ENCODE measurements at places on chromosomes 13 and 19. TPM values are rescaled to one million over a fixed set of nuclear protein-coding genes. Genes with fewer than 3 reads are reported as not detected.

GRCh38 chr19:23436944-23437343 is 41.7 kb upstream of the ZNF91 start:
- DNase-seq: no peak

DNA sequence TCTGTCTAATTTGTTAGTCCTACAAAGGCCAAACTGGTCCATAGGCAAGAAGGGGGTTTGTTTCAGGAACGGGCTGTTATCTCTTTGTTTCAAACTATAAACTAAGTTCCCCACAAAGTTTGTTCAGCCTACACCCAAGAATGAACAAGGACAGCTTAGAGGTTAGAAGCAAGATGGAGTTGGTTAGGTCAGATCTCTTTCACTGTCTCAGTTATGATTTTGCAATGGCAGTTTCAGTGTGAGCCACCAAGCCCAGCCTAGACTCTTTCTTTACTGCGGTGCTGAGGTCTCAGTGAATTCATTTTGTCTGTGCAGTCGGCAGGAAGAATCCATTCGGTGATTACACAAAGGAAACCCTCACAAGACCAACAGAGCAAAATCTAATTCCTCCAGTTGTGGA is 56.6 kb upstream of the ABCC4 start:
- DNase-seq: no peak

DNA sequence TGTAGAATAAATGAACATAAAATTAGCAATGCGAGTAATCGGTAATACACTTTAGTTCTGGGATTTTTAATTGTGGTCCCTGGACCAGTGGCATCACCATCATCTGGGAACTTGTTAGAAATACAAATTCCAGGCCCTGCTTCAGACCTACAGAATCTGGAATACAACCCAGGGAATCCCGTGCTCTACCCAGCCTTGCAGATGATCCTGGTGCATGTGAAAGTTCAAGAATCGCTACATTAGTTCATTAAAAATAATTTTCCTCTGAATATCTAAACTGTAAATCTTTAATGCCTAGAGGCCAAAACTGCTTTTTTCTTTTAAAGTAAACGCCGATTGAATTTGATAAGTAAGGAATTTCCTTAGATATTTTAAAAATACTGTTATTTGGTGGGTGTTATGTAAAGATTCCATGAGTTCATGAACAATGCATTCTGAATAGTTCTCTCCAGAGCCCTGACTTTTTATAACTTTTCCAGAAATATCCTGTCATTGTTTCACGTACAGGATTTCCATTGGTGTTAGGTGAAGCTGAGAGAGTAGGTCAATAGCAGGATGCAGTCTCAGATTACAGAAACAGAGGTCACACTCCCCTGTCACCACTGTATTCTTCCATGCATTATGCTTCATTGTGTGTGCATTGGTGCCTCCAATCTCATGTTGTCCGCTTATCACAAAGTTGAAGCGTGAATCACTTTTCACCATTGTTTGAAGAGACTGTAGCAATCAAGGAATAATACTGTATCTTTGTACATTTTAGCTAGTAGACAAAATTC is 596.5 kb upstream of the KLF12 start:
- DNase-seq: no peak

- no peak for DNase-seq
Measured at GRCh38 chr13:25756912-25757311, 294.9 kb downstream of the SHISA2 start.

DNA sequence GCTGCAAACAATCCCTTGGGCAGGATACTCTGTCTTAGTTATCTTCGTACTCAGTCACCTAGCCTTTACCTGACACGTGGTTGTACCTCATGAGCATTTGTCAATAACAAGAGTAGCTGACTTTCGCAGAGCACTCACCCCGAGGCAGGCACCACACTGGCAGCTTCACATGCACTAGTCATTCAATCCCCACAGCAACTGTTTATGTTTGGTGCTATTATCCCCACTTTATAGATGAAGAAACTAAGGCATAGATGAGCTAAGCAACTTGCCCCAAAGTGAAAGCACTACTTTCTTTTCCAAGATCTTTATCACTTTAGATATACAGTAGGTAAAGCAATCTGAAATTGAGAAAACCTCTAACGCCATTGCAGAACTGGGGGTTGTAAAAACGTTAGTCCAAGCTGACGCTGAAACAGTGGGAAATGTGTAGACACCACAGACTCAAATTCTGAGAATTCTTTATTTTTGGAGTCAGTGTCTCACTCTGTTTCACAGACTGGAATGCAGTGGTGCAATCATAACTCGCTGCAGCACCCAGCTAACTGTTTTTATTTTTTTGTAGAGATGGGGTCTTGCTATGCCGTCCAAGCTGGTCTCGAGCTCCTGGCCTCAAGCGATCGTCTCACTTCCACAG is 446.0 kb downstream of the FOXO1 start:
- no peak for DNase-seq

The RDH13 gene
- polyA plus RNA-seq: 14.6 TPM

GRCh38 chr13:91565296-91565695 is 166.9 kb downstream of the GPC5 start:
- DNase-seq: no peak

GRCh38 chr19:28207244-28207643 is 1005.7 kb downstream of the UQCRFS1 start:
- no peak for DNase-seq

The TPGS1 gene
- polyA plus RNA-seq: 5.5 TPM

The ZNF329 gene
- 18.8 TPM for polyA plus RNA-seq

DNA sequence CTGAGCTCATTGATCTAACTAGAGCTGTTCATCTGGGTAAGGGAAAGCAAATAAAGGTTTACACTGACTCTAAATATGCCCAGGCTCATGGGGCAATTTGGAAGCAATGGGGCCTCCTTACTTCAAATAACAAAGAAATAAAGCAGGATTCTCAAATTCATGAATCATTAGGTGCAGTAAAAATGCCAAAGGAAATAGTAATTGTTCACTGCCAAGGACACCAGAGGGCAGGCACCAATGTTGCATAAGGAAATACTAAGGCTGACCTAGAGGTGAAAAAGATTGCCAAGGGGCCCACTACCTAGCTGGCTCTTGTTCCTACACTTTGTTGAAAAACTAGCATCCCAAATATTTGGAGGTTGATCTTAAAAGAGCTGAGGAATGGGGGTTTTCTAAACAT is 1686.7 kb upstream of the MIR17HG start:
- no peak for DNase-seq

GRCh38 chr19:4301590-4302242 is 473 bp downstream of the TMIGD2 start:
- DNase-seq: no peak

DNA sequence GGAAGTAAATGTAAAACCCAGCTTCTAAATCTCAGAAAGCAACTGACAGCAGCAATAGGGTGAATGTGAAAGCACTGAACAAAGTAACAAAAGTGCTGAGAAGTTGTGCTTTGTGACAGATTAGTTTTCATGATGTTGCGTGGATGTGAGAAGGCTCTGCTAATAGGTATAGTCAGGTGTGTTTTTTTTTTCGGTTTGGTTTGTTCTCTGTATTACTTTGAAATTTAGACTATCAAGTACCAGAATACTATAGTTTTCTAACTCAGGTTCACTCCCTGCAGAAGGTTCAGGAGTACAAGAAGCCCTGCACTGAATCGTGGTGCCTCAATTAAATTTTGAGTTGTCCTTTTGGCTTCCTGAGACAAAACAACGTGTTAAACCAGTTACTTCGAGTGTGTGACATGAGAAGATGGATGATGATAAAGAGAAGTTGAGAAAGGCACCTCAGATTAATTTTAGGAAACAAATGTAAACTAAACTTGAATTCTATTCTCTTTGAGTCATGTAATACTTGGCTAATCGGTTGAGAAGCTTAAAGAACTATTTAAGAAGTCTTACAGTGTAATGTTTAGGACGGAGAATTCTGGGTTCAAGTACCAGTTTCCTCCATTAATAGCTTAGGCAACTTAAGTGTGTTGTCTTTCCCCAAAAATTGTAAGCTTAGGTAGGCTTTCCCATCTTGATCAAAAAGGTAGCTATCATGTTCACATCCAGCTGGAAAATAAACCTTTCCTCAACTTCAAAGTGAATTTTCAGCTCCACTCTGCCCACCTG is 10.3 kb downstream of the MIR17HG start:
- DNase-seq: no peak

The SLC46A3 gene
- polyA plus RNA-seq: 4.4 TPM

DNA sequence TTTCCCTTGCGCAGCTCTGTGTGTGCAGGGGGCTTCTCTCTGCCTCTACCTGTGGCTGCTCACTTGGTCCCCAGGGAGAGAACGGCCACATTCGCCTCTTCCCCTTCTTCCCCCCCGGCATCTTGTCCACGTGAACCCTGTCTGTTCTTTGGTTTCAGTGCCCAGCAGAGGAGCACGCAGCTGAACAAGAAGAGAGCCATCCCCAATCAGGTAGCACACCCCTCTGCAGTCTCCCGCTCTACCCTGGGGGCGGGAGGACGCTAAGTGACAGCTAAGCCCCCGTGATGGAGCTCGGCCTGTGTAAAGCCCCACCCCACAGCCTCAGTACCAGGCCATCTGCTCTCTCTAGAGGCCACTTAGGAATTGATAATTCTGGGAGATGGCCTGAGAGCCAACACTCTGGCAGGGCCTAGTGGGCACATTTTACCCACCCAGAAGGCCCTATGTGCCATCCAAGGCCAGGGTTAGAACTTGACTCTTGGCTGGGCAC is 30.2 kb downstream of the TMED1 start:
- no peak for DNase-seq

The ICAM4 gene
- 0.45 TPM for polyA plus RNA-seq

DNA sequence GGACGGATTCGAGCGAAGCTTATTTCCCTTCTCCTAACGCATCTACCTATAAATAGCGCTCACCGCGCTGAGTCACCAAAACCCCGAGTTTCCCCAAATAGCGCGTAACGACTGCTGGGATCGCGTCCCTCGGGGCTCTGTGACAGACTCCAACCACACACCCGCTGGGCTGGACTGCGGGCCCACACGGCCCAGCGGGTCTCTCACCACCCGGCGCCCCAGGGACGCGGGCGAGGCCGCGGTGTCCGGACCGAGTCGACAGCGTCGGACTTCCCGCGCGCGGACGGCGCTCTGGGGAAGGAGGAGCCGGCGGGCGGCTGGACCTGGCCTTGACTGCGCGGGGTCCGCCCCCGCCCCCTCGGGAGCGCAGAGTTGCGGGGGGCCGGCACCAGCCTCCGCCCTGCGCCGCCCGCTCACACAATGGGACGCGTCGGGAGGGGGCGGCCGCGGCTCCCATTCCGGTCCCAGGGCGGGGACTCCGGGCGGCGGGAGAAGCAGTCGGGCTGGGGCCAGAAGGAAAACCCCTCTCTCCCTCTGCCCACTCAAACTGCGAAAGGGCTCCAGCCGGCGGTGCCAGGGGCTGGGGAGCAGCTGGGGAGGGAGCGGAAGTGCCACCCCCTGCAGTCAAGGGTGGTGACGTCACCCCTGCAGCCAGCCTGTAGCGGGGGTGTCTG is 108.8 kb downstream of the KCNRG start:
- peak; percentile 83 for DNase-seq

DNA sequence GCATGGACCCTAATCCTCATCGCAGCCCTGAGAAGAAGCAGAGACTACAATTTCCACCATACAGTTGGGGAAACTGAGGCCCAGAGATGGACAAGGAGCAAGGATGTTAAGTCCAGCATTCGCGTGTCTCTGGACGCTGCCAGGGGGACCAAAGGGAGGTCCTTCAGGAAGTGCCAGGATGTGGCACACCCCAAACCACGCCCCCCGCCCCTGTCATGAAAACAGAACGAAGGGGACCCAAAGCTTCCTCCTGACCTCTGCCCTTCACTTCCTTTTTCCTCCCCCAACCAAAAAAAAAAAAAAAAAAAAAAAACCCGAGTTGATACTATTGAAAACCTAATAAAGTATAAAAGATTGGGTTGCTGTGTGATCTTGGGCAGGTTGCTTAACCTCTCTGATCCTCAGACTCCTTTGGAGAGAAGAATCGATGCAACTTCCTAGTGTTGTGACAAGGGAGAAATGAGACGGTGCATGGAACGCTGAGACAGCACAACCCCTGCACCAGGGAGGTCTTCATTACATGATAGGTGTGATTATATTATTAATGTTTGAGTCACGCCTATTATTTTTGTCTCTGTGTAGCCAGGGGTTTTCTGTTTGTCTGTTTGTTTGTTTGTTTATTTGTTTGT is 2.7 kb upstream of the ZBTB7A start:
- DNase-seq: no peak

DNA sequence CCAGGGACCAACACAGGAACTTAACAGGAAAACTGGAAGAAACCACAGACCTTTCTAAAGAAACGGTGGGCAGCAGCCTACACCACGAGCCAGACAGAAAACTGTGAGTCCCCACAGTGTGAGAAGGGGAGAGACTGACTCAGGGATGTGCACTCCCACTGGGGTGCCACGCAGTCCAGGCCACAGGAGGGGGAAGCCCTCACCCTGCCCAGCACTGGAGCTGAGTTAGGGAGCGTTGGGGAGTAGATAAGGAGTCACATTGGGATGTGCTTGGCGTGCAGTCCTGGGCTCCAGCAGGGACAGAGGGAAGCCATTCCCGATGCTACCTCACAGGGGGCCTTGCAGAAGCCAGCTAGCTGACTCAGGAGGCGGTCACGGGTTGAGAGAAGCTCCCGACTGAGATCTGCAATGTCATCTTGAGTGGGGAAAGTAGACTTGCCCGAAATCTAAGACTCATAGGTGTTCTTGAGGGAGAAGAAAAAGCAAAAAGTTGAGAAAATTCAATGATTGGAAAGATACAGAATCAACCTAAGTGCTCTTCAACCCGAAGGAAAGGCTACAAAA is 17.3 kb downstream of the SIGLEC8 start:
- no peak for DNase-seq

DNA sequence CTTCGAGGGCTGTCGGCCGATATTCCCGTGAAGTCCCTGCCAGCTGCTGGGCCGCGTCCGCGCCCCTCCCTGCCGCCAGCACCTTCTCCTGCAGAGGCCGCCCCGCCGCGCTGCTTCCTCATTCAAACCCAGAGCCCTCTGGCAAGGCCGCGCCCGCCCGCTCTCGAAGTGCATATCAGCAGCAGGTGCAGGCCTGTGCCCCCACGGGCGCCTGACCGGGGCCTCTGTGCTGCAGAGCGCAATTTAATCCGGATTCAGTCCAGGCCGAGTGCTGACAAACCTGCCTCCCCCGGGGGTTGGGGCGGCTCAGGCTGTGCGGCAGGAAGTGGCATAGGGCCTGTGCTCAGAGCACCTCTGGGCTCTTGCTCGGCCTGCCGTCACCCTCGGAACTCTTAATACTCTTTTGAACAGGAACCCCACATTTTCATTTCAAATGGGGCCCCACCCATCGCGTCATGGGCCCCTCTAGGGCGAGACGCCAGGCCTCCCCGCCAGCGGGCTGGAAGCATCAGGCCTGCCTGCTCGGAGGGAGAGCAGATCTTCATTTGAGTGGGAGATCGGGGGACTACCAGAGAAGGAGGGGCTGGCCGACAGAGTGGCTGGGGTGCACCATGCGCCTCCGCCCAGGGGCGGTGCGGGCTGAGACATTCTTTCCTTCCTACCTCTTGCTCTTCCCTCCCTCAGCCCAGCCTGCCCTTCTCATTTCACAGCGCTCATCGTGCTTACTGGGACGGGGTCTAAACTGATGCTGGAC is 125.7 kb downstream of the TNFRSF19 start:
- DNase-seq: no peak

GRCh38 chr13:34207872-34208271 is 389.9 kb downstream of the RFC3 start:
- DNase-seq: no peak

Data from right renal pelvis (tissue), 4 donors.